ENCODE measurements at places on chromosomes 7 and 10. TPM values are rescaled to one million over a fixed set of nuclear protein-coding genes. Genes with fewer than 3 reads are reported as not detected.

Gene TAS2R60
- not detected for total RNA-seq

Gene PNLIPRP3
- total RNA-seq: not detected

Gene EGR2
- 1.6 TPM for total RNA-seq

Gene ADCYAP1R1
- 53.0 TPM for total RNA-seq

Gene NPY4R
- total RNA-seq: not detected

Gene MYH16
- total RNA-seq: not detected

Gene CFAP70
- total RNA-seq: 0.62 TPM

Gene LHFPL3
- total RNA-seq: 26.2 TPM

Gene PLXDC2
- 12.5 TPM for total RNA-seq

Gene NOM1
- total RNA-seq: 27.5 TPM

Gene IGFBP1
- total RNA-seq: 0.31 TPM

Gene SRI
- total RNA-seq: 85.8 TPM

Gene ZNF92
- total RNA-seq: 46.6 TPM

Gene CTAGE4
- total RNA-seq: 0.31 TPM

Gene LIPK
- not detected for total RNA-seq

Gene C10orf143
- 1.1 TPM for total RNA-seq

Gene TRIL
- 10.9 TPM for total RNA-seq

Gene PODXL
- 11.1 TPM for total RNA-seq

Gene HTR7
- 8.0 TPM for total RNA-seq

Gene ANKRD7
- total RNA-seq: 5.9 TPM

Gene SPDYE2
- not detected for total RNA-seq

Gene SLC39A12
- 2.2 TPM for total RNA-seq

Gene AKR1B15
- not detected for total RNA-seq

Gene CTNNA3
- 1.7 TPM for total RNA-seq

Gene CDNF
- 1.4 TPM for total RNA-seq
